ENCODE measurements at places on chromosomes 3 and 15.

DNA sequence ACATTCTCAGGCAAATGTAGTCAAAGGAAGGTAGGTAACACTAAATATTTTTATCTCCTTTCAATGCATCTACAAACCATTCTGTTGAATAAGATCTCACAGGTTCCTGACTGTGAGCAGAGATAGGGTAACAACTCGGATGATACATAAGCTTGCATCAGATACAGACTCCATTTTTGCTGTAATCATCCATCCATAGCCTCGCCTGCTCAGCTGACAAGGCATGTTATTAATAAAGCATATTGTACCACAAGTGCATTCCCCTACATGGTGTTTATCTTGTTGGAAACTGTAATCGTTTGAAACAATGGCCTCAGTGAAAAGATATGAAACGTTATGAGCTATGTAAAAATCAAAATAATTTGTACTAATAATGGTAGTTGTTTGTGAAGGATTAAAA, 35.4 kb upstream of the TCF12 start:
- DNase-seq = no peak

DNA sequence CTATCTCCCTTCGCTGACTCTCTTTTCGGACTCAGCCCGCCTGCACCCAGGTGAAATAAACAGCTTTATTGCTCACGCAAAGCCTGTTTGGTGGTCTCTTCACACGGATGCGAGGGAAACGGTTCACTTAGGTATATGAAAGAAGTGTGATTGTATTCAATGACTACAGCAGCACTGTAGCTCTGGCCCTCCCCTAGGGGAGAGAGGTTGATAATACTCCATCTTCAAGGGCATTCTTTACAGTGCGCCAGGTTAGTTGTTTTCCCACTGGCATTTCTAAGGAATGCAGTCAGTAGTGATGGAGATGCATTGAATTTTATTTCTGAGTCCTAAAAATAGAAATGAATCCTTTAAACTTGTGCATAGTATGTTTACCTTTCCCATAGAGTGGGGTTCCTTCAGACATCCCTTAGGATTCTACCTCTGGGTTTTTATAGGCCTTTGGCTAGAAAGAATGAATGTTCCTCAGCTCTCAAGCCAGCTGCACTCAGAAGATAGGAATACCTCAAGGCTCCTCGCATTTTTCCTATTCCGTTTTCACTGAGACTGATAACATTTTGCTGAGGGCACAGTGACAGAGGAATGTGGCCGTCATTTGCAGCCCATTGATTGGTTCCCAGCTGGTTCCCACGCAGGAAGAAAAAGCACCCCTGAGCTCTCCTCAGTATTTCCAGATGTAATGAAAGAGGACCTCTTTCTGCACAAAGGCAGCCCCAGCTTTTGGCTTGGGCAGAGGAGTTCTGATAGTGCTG, 131.8 kb upstream of the C2CD4B start:
- DNase-seq = no peak

GRCh38 chr15:45499426-45499825, 23.1 kb downstream of the SLC30A4 start:
- DNase-seq = no peak

DNA sequence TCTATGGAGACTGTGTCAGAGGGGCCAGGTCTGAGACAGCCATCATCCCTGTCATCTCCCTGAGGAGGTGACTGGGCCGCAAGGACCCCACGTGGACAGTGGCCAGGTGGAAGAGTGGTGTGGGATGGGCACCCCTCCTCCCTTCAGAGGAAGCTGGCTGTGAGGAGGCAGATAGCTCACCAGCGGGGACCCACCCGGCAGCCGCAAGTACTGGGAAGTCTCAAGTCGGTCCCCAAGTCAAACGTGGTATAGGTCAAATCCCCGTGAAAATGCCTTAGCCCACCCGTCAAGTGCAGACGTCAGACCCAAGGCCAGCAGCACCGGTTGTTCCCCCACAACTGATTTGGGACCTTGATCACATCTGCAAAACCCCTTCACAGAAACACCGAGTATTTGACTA, 12.3 kb upstream of the KLF13 start:
- DNase-seq = no peak

DNA sequence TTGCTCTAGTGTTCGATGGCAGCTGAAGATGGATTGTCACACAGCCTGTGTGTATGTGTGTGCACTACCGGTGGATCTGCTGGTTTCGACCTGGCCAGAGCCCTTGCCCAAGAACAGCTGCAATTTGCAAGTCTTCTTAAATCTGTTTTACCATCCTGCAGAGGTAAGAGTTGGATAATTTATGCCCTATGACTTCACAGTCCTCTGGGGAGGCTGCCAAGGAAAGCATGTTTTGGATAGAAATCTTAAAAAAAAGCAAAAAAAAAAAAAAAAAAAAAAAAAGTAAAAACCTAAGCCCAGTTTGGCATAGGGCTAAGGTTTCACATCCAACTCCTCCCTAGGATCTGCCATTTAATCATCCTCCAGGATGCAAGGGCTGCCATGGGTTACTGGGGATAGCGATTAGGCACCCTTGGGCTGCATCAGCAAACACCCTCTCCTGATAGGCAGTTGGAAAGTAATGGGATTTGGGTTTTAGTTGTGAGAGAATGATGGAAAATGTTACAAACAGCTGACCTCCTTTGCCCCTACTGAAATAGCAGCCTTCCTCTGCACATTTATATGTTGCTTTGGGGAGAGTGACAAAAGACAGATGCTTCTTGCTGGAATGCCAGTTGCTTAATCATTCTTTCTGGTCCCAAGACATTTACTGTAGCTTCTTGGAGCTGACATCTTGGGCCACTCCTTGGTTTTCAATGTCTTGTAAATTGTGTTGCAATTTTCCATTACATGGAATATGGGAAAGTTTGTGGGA, 35.4 kb downstream of the CD200R1L start:
- DNase-seq = no peak

- no peak for DNase-seq
Measured at GRCh38 chr3:31444220-31445142, 88.2 kb upstream of the STT3B start.

Measured in HuH-7.5 (cell line).